ENCODE measurements at places on chromosomes 5 and 9.

- DNase-seq = peak; percentile 97
These were observed 247.6 kb upstream of the ACO1 start for GRCh38 chr9:32136700-32137339.

DNA sequence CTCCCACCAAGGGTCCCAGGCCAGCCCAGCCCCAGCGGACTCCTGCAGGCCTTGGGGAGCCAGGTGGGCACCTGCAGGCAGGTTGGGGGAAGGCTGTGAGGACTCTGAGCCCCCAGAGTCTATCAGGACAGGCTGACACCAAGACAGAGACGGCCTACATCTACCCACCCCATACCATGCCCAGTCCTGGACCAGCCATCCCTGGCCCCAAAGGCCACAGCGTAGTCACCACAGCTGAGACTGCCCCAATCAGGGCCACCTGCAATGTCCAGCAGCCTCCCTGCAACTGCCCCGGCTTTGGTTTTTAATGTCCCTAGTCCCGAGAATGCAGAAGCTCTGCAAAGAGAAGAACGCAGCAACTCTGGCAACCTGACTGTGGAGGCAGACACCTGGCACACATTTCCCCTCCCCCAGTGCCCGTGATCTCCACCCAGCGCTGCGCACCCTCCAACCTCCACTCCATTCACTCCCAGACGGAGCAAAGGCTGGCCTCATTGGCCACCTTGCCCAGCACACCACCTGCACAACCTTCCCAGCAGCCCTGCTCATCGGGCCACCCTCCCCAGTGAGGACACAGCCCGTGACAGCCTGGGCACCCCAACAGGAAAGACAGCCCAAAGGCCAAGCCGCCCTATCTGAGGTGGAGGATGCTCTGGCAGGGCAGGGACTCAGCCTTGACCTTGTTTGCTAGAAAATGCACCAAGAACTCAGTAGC is 14.9 kb downstream of the ADAMTS2 start:
- DNase-seq = no peak

DNA sequence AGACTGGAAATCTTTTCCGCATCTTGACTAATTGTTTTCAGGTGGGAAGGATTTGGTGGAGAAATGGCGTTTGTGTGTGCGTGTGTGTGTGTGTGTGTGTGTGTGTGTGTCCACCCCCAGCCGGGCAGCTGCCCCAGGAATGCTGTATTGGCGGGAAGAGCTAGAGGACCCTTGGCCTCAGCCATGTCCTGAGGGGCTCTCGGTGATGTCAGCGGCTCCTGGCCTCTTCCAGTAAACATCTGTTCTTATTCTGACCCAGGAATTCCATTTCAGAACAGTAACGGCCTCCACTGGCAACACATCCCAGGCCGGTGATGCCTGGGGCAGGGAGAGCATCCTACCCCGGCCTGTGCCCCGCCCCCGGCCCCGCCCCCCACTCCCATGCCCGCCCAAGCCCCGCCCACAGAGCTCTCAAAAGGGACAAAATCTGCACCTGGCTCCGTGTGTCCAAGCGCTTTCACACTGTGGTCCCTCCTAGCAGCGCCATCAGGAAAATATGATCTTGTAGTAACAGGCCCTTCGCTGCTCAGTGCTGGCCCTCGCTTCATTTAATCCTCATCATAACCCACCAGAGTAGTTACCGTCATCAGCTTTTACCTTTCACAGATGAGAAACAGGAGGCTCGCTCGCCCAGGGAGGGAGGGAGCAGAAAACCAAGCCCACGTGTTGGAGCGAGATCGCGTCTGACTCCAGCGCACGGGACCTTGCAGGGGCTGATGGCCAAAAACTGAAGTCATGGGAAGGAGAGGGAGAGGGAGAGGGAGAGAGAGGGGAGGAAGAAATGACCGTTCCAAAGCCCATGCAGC is 18.9 kb downstream of the ADAMTS2 start:
- DNase-seq = no peak

GRCh38 chr9:92761686-92762085 is 2.9 kb downstream of the BICD2 start:
- no peak for DNase-seq

GRCh38 chr5:56286015-56286884 is 53.1 kb upstream of the ANKRD55 start:
- no peak for DNase-seq

GRCh38 chr9:79812507-79813257 is 240.9 kb downstream of the TLE4 start:
- no peak for DNase-seq

DNA sequence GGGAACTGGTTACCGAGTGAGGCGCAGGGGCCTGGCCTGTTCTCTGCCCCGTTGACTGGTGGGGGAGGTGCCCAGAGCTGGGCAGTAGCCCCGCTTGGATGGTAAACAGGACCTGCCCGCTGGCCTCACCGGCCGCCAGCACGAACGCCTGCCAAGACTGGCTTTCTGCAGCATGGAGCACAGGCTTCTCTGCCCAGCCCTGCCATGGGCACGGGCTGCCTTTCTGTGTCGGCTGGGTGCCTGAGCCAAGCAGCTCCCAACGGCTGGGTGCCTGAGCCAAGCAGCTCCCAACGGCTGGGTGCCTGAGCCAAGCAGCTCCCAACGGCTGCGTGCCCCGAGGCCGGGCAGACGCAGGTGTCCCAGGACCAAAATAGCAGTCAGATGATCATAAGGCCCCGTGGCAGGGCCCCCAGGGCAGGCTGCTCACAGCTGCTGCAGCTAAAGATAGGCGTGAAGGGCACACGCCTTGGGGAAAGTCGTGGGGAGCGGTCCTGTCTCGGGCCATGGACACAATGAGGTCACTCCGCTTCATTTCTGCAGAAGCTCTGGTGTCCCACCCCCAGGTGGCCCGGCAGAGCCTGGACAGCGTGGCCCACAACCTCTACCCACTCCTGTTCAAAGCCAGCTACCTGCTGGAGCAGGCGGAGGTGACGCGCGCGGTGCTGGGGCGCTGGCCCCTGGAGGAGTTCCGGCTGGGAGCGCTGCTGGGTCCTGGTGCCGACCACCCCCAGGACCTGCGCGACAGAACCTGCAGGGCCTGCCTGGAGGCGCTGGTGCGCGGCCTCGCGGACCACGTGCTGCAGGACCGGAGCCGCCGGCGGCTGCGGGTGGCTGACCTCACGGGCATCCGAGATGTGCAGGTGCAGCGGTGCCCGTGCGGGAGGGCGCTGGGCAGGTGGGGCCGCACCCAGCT is at the start of gene LRRC14B:
LRRC14B (plus strand) TSS at position 460 of the 913 bp plus-strand sequence; CDS start at position 504, 44 bp downstream.
- no peak for DNase-seq

DNA sequence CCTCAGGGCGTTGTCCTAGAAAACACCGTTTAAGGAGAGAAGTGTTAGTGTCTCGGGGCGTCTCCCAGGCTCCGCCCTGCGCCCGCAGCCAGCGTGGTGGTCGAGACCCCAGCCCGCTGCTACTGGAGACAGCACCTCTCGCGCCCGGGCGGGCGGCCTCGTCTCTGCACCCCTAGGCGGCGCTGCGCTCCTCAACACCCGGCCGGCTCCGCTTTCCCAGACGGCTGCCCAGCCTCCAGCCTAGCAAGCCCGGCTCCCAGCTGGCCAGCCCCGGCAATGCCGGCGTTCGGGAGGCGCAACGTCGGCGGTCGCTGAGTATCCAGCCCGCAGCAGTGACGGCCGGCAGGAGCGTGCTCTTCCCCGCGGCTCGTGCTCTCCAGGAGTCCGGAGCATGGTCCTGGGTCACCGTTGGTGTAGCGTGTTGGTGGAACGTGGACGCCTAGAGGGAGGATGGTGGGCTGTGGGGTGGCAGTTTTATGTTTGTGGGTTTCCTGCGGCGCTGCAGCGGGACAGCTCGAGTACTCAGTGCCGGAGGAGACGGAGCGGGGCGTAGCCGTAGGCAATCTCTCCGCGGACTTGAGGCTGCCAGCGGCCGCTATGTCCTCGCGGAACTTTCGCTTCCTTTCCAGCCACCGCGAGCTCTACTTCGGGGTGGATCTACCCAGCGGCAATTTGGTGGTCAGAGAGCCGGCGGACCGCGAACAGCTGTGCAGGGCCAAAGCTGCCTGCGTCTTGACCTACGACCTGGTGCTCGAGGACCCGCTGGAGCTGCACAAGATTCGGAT is 536 bp downstream of the PCDHAC1 start:
- no peak for DNase-seq

DNA sequence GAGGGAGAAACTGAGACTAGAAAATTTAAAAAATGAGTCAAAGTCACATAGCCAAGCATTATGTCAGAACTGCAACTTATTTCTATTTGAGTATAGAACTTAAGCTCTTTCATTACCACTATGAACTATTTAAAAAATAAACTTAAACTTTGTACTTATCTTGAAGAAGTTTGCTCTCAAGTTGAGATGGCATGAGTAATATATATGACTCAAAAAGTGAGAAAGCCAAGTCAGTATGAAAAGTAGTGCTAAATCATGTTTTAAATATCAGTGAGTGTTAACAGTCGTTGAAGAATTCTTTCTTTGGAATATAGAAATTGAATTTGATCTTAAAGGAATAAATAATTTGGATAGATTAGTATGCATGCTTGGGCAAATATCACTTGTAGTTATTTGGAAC is 36.3 kb upstream of the CDH10 start:
- DNase-seq = no peak

DNA sequence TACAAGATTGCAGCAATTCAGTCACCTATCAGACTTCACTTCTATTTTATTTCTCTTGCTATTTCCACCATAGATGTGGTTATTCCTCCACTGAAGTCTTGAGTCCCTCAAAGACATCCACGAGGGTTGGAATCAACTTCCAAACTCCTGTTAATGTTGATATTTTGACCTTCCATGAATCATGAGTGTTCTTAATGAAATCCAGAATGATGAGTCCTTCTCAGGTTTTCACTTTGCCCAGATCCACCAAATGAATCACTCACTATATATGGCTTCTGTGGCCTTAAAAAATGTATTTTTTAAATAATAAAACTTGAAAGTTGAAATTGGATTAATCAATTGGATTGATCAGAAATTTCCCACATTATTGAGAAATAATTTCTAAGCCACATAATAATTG is 1821.0 kb downstream of the EFNA5 start:
- DNase-seq = no peak

- DNase-seq = no peak
These were observed 33.5 kb upstream of the HOMER1 start for GRCh38 chr5:79547429-79547822.

DNA sequence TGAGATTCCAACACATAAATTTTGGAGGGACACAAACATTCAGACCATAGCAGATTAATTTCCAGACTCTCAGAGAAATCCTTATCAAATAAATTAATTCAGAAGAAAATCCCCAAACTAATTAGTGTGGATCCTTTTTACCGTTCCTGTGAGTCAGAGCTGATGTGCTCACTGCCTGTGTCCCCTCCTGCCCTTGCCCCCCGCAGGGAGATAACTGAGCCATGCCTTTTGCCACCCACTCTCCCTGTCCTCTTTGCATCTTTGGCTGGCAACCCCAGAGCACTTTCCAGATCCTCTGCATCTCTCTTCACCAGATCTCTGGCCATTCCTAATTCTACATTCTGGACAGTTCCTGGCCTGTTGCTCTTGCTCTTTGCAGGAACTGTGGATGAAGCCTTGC is 135.4 kb upstream of the MAP1B start:
- DNase-seq = no peak

DNA sequence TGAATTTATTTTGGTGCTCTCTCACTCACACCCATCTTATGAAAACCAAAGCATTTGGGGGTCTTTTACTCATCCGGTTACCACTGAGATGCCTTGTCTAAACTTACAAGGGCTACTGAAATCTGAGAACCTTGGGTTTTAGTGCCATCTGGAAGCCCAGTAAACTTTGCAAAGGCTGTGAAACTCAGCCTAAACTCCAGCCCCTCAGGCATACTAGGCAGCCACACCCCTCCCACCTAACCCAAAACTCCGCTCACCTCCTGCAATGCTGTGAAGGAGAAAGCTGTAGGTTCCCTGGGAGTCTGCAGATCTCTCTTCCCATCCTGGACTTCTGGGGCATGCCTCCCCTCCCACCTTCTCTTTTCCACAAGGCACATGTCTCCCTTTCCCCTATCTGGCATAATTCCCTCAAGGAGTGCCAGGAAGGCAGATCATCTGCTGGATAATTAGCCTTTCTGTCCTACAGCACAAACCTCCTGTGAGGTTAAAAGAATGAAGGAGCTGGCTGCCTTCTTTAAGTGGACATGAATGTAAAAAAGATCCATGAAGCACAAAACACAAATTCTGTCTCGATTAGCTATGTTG is 71.5 kb upstream of the ANXA1 start:
- DNase-seq = no peak

GRCh38 chr9:16028548-16028947 is 475.7 kb downstream of the CCDC171 start:
- DNase-seq = no peak

Measured in LNCaP clone FGC (cell line).